ENCODE measurements at places on chromosomes 5 and 9.
A peak's percentile ranks its signal among the peaks of the same experiment; 100 is the strongest.

DNA sequence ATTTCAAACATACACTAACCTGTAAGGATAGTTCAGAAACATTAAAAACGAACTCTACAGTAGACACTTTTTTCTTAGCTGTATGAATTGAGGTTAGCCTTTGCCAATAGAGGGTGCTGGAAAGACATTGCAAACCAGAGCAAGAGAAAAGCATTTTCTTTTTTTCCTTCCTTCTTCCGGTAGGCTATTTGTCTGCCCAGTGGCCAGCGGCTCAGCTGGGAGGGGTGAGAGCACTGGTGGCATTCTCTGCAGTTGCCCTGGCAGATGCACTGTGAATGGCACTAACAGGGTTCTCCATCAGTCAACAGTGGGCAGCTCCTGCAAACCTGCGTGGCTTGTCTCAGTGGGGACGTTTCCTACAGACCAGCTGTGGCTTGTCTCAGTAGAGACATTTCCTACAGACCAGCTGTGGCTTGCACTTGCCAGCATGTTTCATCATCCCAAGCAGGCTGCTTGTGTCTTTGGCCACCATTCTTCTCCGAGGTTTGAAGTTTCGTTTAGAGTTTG is 984.5 kb upstream of the CDH18 start:
- H3K4me1 ChIP-seq, result no peaks in the 10 kb centered on the region
- no peak overlapping the region for H3K4me3 ChIP-seq
- DNase-seq, result no peak
- no peaks in the 10 kb centered on the region for H3K36me3 ChIP-seq
- H3K27ac ChIP-seq, result no peak overlapping the region
- no peaks in the 10 kb centered on the region for H3K27me3 ChIP-seq

DNA sequence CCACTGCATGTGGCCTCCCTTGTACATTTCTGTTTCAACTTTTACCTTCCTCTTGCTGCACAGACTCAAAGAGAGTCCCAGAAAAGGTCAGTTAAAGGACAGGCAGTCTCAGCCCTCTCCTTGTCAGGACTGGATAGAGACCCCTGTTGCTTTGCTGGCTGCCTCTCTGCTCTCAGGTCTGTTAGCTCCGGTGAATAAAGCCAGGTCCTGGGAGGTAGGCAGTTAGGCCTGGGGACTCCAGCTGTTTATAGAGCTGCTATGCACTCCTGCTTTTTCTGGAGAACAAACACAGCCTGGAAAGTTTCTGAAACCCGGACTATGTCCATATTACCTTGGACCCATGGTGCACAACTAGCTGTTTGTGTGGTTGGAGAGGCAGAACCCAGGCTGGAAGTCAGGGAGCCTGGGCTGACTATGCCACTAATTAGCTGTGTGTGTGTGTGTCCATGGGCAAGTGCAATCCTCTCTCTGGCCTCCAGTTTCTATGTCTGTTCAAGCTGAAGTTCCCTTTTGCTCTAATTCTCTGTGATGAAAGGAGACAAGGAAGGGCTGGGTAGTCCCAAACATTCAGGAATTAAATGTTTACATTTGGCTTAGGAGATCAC is 42.9 kb downstream of the GLRA1 start:
- H3K4me1 ChIP-seq, result no peaks in the 10 kb centered on the region
- H3K27ac ChIP-seq, result no peak overlapping the region
- no peaks in the 10 kb centered on the region for H3K27me3 ChIP-seq
- no peak for DNase-seq
- H3K36me3 ChIP-seq, result no peaks in the 10 kb centered on the region

DNA sequence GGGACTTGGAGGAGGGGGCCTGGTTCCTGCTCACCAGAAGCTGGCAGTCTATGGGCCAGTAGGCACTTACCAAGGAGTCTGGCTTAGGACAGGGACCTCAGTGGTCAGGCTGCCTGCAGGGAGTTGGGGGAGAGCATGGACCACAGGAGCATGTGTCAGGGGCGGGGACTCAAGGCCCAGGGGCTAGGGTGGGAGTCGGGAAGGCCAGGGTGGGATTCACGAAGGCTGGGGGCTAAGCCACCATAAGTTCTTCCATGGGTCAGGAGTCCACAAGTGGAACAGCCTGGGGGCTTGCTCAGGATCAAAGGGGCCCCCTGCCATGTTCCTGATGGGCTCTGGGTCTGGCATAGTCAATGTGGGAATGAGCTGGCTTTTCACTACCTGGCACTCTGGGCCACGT is 11.5 kb upstream of the SLC25A48 start:
- H3K4me3 ChIP-seq, result no peak overlapping the region
- no peak for DNase-seq
- H3K4me1 ChIP-seq, result no peaks in the 10 kb centered on the region
- H3K36me3 ChIP-seq, result no peaks in the 10 kb centered on the region

GRCh38 chr9:37678789-37679273 is 28.1 kb downstream of the FRMPD1 start:
- H3K36me3 ChIP-seq, result no peaks in the 10 kb centered on the region
- no peak overlapping the region for H3K4me3 ChIP-seq
- H3K27me3 ChIP-seq, result no peaks in the 10 kb centered on the region
- DNase-seq, result no peak

- no peak for DNase-seq
- H3K4me1 ChIP-seq, result peaks cover 14% of the 10 kb centered on the region
- H3K27me3 ChIP-seq, result no peaks in the 10 kb centered on the region
- no peak overlapping the region for H3K27ac ChIP-seq
- no peaks in the 10 kb centered on the region for H3K36me3 ChIP-seq
Measured at GRCh38 chr9:109506097-109506712, 8.1 kb upstream of the PTPN3 start.

GRCh38 chr5:146345578-146346366 is 7.1 kb downstream of the POU4F3 start:
- H3K27me3 ChIP-seq, result peaks cover 83% of the 10 kb centered on the region
- DNase-seq, result no peak
- no peak overlapping the region for H3K4me3 ChIP-seq
- no peak overlapping the region for H3K27ac ChIP-seq
- H3K4me1 ChIP-seq, result no peaks in the 10 kb centered on the region
- no peaks in the 10 kb centered on the region for H3K36me3 ChIP-seq

DNA sequence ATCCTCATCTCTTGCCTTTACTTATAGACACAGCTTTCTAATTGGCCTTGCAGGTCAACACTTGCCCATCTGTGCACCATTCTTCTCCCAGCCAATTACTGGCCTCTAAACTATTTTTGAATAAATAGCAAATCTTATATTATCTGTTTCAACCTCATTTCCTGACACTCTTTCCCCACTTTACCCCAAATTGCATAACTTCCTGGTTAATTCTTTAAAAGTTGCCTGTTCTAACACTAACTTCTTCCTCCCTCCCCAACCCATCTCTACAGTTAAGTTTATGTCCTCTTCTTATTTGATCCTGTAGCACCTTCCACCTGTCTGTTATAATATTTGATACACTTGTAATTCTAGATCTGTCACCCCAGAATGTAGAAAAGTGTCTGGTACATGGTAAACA is 372.1 kb downstream of the PDE4D start:
- no peaks in the 10 kb centered on the region for H3K27me3 ChIP-seq
- DNase-seq, result no peak
- H3K4me3 ChIP-seq, result no peak overlapping the region
- H3K27ac ChIP-seq, result no peak overlapping the region
- H3K36me3 ChIP-seq, result no peaks in the 10 kb centered on the region

- H3K27ac ChIP-seq, result no peak overlapping the region
- no peaks in the 10 kb centered on the region for H3K36me3 ChIP-seq
- no peak for DNase-seq
- peaks cover 34% of the 10 kb centered on the region for H3K4me1 ChIP-seq
- peaks cover 13% of the 10 kb centered on the region for H3K27me3 ChIP-seq
Measured at GRCh38 chr9:91953718-91954117, 3.7 kb upstream of the ROR2 start.

GRCh38 chr5:2376486-2376885 is 375.0 kb downstream of the IRX2 start:
- H3K4me3 ChIP-seq, result no peak overlapping the region
- H3K27me3 ChIP-seq, result no peaks in the 10 kb centered on the region
- DNase-seq, result peak; percentile 26
- no peaks in the 10 kb centered on the region for H3K4me1 ChIP-seq

DNA sequence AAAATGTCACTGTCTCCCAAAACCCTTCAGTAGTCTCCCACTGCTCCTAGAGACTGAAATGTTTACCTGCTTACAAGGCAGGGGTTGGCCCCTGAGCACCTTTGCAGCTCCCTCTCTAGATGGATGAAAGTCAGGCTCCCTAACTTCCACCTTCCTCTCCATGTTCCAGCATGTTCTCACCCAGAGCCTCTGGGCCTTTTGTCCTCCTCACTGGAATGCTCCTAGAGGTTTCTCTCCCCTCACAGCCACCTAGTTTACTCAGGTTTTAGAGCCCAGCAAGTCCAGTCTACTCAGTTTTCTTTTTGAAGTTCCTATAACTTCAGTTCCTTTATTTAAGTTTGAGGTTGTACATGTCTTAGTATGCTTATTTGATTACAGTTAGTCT is 815 bp upstream of the URM1 start:
- H3K27me3 ChIP-seq, result no peaks in the 10 kb centered on the region
- H3K36me3 ChIP-seq, result peaks cover 9% of the 10 kb centered on the region
- no peak for DNase-seq
- peaks cover 11% of the 10 kb centered on the region for H3K4me1 ChIP-seq
- H3K4me3 ChIP-seq, result peak overlapping the region; percentile 67

GRCh38 chr9:445033-445432 is 230.4 kb downstream of the DOCK8 start:
- no peak for DNase-seq
- no peak overlapping the region for H3K27ac ChIP-seq
- no peaks in the 10 kb centered on the region for H3K27me3 ChIP-seq
- no peak overlapping the region for H3K4me3 ChIP-seq
- H3K36me3 ChIP-seq, result no peaks in the 10 kb centered on the region
- H3K4me1 ChIP-seq, result no peaks in the 10 kb centered on the region

GRCh38 chr9:35928591-35929452 is 19.5 kb downstream of the SPAAR start:
- no peak overlapping the region for H3K4me3 ChIP-seq
- peaks cover 15% of the 10 kb centered on the region for H3K4me1 ChIP-seq
- no peaks in the 10 kb centered on the region for H3K36me3 ChIP-seq
- no peaks in the 10 kb centered on the region for H3K27me3 ChIP-seq

- no peaks in the 10 kb centered on the region for H3K4me1 ChIP-seq
- H3K27ac ChIP-seq, result no peak overlapping the region
- H3K27me3 ChIP-seq, result no peaks in the 10 kb centered on the region
- DNase-seq, result no peak
Measured at GRCh38 chr5:98365126-98365525, 408.3 kb upstream of the RGMB start.

GRCh38 chr5:115461506-115462290 is 82.9 kb downstream of the FEM1C start:
- H3K4me1 ChIP-seq, result peaks cover 36% of the 10 kb centered on the region
- DNase-seq, result peak; percentile 94
- no peaks in the 10 kb centered on the region for H3K27me3 ChIP-seq

DNA sequence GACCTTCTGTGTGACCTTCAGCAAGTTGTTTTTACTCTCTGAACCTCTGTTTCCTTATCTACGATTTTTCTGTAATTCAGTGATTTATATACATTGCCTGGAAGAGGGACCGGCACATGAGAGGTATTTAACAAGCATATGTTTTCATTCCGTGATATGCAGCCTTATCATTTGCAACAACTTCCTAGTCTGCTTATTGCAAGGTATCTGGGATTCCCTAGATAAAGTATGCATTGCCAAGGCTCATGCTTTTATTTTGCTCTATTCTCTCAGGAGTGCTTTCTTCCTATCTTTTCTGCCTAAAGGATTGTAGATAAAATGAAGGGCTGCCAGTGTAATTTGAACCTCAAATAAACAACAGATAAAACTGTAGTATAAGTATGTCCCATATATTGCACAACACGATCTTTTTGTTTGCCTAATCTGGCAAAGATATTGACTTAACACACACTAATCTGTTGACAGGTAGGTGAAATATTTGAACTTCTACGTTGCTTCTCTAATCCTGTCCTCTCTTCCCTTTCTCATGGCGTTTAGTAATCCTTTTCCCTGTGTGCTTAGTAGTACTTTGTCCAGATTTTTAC is 377.2 kb upstream of the TNC start:
- H3K4me1 ChIP-seq, result peaks cover 37% of the 10 kb centered on the region
- H3K36me3 ChIP-seq, result no peaks in the 10 kb centered on the region
- 0 out of 2 replicates have a peak overlapping the region, but pooled peaks have one; percentile 85 for H3K27ac ChIP-seq
- no peak for DNase-seq
- H3K27me3 ChIP-seq, result no peaks in the 10 kb centered on the region

DNA sequence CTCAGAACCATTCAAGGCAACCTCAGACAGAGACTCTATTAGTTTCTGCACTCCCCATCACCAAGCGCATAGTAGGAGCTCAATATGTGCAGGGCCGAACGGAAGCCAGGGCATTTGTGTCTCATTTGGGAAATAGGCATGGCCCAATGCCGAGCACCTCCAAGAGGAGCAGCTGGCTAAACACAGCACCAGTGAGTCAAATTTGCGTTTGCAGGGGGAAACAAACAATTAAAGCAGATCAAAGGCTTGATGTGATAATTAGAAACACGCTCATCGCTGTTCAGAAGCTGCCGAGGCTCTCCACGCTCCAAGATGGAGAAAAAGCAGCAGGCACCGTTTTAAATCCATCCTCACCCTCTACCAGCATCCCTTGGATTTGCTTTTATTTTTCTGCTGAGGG is 225.3 kb downstream of the AGTPBP1 start:
- no peak overlapping the region for H3K27ac ChIP-seq
- no peaks in the 10 kb centered on the region for H3K27me3 ChIP-seq
- H3K4me1 ChIP-seq, result no peaks in the 10 kb centered on the region
- no peak overlapping the region for H3K4me3 ChIP-seq
- H3K36me3 ChIP-seq, result no peaks in the 10 kb centered on the region

- no peak overlapping the region for H3K4me3 ChIP-seq
- H3K27me3 ChIP-seq, result no peaks in the 10 kb centered on the region
- peaks cover 34% of the 10 kb centered on the region for H3K36me3 ChIP-seq
Measured at GRCh38 chr5:138305797-138306196, 25.8 kb downstream of the CDC25C start.

- no peak for DNase-seq
- no peaks in the 10 kb centered on the region for H3K27me3 ChIP-seq
- peaks cover 4% of the 10 kb centered on the region for H3K4me1 ChIP-seq
- no peak overlapping the region for H3K4me3 ChIP-seq
Measured at GRCh38 chr5:102796498-102796897, 41.4 kb downstream of the PAM start.

GRCh38 chr5:124550731-124551130 is 195.7 kb downstream of the ZNF608 start:
- no peak overlapping the region for H3K4me3 ChIP-seq
- no peak overlapping the region for H3K27ac ChIP-seq

GRCh38 chr5:79973996-79974395 is 17.1 kb downstream of the MTX3 start:
- H3K27ac ChIP-seq, result peak overlapping the region; percentile 32
- no peak overlapping the region for H3K4me3 ChIP-seq
- peaks cover 39% of the 10 kb centered on the region for H3K4me1 ChIP-seq
- H3K36me3 ChIP-seq, result peaks cover 26% of the 10 kb centered on the region
